ENCODE measurements at places on chromosomes 7 and 10. TPM values are rescaled to one million over a fixed set of nuclear protein-coding genes. Genes with fewer than 3 reads are reported as not detected.

DNA sequence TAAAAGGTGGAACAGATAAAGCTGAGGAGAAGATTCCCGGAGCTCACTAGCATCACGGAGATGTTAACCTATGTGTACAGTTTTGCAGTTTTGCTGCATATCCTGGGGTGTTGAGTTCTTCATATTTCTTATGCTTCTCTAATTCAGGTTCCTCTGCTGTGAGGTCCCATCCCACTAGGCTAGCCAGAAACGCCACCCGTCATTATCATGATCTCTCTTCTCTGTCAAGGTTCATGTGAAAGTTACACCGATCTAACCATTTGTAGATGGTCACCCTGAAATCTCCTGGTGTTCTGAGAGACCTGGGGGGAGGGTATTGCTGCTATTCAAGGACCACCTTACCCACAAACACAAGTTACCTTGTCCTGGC lies 136.3 kb downstream of the CCDC71L start:
- H3K27ac ChIP-seq, result no peak overlapping the region
- no peak for DNase-seq
- no peak overlapping the region for H3K4me3 ChIP-seq
- H3K36me3 ChIP-seq, result no peaks in the 10 kb centered on the region

DNA sequence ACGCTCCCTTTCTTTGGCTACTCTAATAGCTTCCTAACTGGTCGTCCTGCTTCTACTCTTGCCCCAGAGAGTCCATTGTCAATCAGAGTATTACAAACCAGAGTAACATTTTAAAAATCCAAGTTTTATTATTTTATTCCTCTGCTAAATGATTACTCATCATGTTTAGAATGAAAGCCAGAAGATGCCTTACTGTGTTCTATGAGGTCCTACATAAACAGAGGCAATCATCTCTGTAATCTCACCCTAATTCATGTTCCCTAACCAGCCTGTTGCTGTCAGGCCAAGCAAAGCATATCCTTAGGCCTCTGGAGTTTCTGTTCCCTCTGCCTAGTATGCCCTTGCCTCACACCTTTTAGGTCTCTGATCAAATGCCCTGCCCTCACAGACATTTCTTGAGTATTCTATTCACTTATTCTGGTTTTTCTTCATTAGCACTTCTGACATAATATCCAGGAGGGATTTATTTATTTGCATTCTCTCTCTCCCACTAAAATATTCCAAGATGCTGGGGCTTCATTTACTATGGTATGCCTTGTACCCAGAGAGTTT lies 497.5 kb downstream of the PHTF2 start:
- no peaks in the 10 kb centered on the region for H3K27me3 ChIP-seq
- H3K4me1 ChIP-seq, result no peaks in the 10 kb centered on the region
- no peaks in the 10 kb centered on the region for H3K36me3 ChIP-seq
- no peak for DNase-seq

DNA sequence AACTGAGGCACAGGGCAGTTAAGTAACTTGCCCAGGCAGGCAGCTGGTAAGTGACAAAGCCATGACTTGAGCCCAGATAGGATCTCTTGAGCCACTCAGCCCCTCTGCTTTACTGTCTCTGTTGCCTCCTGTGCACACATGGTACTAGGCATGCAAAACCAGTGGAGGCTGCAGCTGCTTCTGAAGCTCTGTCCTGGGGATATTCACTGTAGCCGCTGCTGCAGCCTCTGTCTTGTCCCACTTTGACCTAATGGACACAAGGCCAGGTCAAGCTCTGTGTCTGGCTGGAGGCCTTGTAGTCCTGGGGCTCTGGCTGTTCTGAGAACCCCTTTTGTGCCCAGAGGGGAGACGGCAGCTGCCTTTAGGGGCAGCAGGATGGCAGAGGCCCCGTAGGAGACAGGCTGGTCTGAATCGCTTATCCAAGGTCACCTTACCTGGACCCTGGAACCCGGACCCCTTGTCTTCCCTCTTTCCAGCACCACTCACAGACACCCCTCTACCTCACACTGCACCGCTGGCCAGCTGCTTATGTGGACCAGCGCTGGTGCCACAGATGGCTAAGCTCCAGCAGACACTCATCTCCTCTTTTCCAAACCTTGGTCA lies 57.6 kb downstream of the TSPAN15 start:
- H3K27ac ChIP-seq, result no peak overlapping the region
- no peak for DNase-seq
- no peaks in the 10 kb centered on the region for H3K27me3 ChIP-seq

DNA sequence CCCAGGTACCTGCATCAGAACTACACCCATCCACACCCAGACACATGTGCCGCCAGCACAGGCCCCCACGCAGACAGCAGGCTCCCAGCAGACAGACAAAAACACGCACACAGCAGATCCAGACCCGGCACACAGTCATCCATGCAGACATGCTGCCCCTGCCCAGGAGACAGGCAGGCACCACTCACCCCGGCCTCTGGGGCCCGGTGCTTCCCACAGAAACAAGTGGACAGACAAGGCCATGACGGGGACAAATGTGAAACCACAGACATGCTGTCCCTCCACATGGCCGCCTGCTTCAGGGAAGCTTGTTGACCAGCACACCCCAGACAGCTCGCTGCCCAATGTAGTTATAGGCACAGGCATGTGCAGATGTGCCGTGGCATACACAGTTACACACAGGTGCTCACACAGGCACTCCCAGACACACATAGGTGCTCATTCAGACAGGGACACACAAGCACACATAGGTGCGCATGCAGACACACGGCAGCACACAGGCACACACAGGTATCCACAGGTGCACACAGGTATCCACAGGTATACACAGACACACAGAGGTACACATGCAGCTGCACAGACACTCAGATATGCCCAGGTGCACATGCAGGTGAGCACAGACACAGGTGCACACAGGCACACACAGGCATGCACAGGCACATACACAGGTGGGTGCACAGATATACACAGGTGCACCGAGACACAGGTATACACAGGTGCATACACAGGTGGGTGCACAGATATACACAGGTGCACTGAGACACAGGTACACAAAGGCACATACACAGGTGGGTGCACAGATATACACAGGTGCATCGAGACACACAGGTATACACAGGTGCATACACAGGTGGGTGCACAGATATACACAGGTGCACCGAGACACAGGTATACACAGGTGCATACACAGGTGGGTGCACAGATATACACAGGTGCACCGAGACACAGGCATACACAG lies 10.5 kb upstream of the SCART1 start:
- H3K4me3 ChIP-seq, result no peak overlapping the region
- H3K27ac ChIP-seq, result no peak overlapping the region
- H3K4me1 ChIP-seq, result no peaks in the 10 kb centered on the region
- no peak for DNase-seq
- H3K36me3 ChIP-seq, result no peaks in the 10 kb centered on the region
- no peaks in the 10 kb centered on the region for H3K27me3 ChIP-seq

DNA sequence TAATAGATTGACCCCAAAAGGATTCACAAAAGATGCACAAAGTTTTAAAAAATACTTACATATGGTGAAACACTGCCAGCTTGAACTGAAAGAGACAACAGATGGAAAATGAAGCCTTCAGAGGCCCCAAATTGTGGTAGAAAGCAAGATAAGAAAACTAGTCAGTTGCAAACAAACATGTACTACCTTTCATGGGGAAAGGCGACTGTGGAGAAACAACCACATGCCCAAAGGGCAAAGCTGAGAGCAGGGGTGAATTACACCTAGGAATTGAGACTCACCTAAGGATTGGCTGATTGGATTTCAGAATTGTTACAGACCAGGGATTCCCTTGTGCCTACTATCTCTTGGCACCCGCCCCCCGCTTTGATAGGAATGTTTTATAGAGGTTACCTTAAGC lies 13.1 kb downstream of the EPC1 start:
- H3K4me3 ChIP-seq, result no peak overlapping the region
- no peak for DNase-seq
- no peaks in the 10 kb centered on the region for H3K36me3 ChIP-seq
- H3K4me1 ChIP-seq, result peaks cover 80% of the 10 kb centered on the region
- no peak overlapping the region for H3K27ac ChIP-seq

- no peaks in the 10 kb centered on the region for H3K4me1 ChIP-seq
- H3K4me3 ChIP-seq, result no peak overlapping the region
- H3K27ac ChIP-seq, result no peak overlapping the region
- H3K36me3 ChIP-seq, result no peaks in the 10 kb centered on the region
- DNase-seq, result no peak
- no peaks in the 10 kb centered on the region for H3K27me3 ChIP-seq
These were observed 147.1 kb downstream of the DNAJB9 start for GRCh38 chr7:108716783-108717182.

DNA sequence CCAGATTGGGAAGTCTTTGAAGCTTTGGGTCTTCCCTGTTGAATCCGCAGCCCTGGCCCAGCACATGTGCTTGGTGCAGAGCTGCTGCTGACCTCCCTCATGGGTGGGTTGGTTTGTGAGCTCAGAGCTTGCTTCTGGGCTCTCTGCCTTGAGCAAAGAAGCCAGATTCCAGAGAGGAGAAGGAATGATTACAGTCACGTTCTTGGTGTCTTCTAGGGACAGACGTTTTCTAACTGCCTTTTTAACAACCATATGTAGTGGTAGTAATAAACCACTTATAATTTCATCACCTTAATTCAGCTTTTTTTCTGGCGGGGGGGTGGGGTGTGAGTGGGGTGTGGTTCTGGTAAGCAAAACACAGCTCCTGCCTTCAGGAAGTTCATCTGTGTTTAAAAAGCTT lies 39.5 kb downstream of the LRMDA start:
- H3K4me3 ChIP-seq, result no peak overlapping the region
- no peak overlapping the region for H3K27ac ChIP-seq
- peaks cover 38% of the 10 kb centered on the region for H3K4me1 ChIP-seq
- H3K36me3 ChIP-seq, result no peaks in the 10 kb centered on the region
- no peaks in the 10 kb centered on the region for H3K27me3 ChIP-seq
- no peak for DNase-seq

- no peak overlapping the region for H3K4me3 ChIP-seq
- H3K27me3 ChIP-seq, result no peaks in the 10 kb centered on the region
- peaks cover 28% of the 10 kb centered on the region for H3K4me1 ChIP-seq
- H3K27ac ChIP-seq, result no peak overlapping the region
- no peaks in the 10 kb centered on the region for H3K36me3 ChIP-seq
These were observed 4.0 kb upstream of the ZCCHC24 start for GRCh38 chr10:79449181-79450146.

DNA sequence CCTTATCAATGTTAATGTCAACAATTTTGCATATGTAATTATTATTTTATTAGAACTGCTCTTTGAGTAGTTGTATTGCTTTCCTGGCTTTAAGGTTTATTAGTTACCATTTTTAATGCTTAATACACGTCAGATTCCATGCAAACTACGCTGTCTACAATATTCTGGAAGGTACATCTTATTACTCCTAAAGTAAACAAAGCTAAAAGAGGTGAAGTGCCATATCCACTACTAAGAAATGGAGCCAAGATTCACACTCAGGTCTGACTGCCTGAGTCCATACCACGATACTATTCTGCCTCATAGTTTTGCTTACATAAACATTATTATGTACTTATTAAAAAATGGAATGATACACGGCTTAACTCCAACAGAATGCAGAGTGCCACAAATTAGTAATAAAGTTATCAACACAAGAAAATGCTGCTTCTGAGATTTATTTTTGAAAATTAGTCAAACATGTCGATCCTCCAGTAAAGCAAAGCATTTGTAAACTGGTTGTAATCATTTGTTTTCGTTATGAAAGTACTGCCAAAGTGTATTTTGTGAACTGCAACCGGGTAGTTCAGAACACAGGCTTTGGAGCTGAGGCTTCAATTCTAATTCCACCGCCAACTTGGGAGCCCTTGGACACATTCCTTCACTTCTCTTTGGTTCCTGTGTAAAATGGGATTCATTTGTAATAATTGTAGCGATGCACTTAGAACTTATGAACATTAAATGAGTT lies 1.1 kb upstream of the DMTF1 start:
- DNase-seq, result no peak
- H3K36me3 ChIP-seq, result no peaks in the 10 kb centered on the region
- no peaks in the 10 kb centered on the region for H3K27me3 ChIP-seq
- peak overlapping the region; percentile 99 for H3K27ac ChIP-seq

PLXDC2 gene
- 93.0 TPM for total RNA-seq

BBIP1 gene
- 12.7 TPM for total RNA-seq

MUC3A gene
- not detected for total RNA-seq

FAS gene
- 35.2 TPM for total RNA-seq

SPDYE9 gene
- total RNA-seq, result not detected
